HFFc6 (cell line): ENCODE measurements at places on chromosomes 7 and 10. TPM values are rescaled to one million over a fixed set of nuclear protein-coding genes. Genes with fewer than 3 reads are reported as not detected.
A peak's percentile ranks its signal among the peaks of the same experiment; 100 is the strongest.

- H3K36me3 ChIP-seq = no peaks in the 10 kb centered on the region
- H3K27me3 ChIP-seq = no peaks in the 10 kb centered on the region; the same call in none of the 2 replicates
- peaks cover 39% of the 10 kb centered on the region for H3K4me1 ChIP-seq
- H3K4me3 ChIP-seq = no peak overlapping the region
- H3K27ac ChIP-seq = no peak overlapping the region
Measured at GRCh38 chr10:114642729-114643128, 15.3 kb downstream of the ABLIM1 start.

DNA sequence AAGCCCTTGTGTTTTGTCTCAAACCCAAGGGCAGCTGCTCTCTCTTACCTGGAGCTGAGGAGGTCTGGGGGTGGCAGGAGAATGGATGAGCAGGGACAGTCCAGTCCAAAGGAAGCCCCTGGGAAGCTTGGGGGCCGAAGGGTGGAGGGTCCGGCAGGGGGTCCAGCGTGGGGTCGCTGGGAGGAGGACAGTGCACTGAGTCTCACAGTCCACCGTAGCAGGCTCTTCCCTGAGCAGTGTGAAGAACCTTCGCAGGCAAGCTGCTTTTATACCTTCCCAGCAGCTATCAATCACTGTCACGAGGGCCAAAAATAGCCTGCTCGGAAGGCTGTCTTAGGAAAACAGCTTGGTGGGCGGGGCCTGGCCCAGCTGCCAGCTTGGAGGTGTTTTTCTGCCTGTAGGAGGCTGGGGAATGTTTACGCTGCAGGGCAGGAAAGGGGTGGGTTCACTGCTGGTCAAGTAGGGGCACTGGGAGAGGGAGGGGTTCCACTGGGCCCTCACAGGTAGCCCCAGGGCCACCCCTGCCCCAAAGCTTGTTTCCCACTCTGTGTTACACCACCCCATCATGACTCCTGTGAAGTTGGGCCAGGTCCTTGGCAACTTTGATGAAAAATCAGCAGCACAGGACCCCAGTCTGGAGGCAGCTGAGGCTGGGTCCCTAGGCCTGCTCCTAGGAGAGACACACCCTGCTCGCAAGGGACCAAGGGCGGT, at the start of gene DEPP1:
Gene DEPP1, minus strand, starts transcription at position 240 of the 711 bp plus-strand sequence. CDS start 779 bp downstream, outside the sequence.
- H3K4me1 ChIP-seq = peaks cover 54% of the 10 kb centered on the region
- H3K27me3 ChIP-seq = no peaks in the 10 kb centered on the region
- no peaks in the 10 kb centered on the region for H3K36me3 ChIP-seq

DNA sequence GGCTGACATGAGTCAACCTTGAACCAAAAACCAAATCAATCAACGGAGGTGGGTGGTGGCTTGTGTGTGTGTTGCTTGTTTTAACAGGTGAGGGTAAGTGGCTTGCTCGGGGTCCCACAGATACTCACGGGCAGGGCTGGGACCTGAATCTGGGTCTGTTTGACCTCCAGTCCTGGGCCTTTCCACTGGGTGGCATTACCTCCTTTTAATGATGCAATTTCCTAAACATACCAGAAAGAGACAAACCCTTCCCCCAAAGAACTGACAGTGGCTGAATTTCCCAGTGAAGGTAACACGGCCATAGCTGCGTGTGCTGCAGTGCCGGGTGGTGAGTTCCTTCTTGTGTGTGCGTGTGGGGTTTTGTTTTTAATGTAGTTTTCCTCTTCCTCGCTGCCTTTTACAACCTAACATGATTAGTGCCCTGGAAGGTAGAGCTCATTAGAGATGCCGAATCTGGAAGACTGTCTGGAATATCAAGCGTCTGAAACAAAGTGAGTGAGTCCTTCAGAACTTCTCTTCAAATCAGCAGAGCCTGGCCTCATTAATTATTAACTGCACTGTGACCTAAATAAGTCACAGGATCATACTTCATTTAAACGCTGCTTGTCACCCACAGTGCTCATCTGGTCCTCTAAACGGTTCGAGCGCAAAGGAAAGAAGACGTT, 166.1 kb upstream of the TCERG1L start:
- no peak overlapping the region for H3K4me3 ChIP-seq
- H3K4me1 ChIP-seq = no peaks in the 10 kb centered on the region
- no peak overlapping the region for H3K27ac ChIP-seq
- no peaks in the 10 kb centered on the region; the same call in 1 of the 2 replicates for H3K27me3 ChIP-seq

GRCh38 chr10:24865783-24866182, 86.6 kb downstream of the PRTFDC1 start:
- peaks cover 11% of the 10 kb centered on the region for H3K36me3 ChIP-seq
- H3K4me3 ChIP-seq = peak overlapping the region; percentile 39
- no peak for DNase-seq
- H3K27me3 ChIP-seq = no peaks in the 10 kb centered on the region
- peaks cover 73% of the 10 kb centered on the region for H3K4me1 ChIP-seq

TDRD1 gene
- not detected in 3 replicates for total RNA-seq

DNA sequence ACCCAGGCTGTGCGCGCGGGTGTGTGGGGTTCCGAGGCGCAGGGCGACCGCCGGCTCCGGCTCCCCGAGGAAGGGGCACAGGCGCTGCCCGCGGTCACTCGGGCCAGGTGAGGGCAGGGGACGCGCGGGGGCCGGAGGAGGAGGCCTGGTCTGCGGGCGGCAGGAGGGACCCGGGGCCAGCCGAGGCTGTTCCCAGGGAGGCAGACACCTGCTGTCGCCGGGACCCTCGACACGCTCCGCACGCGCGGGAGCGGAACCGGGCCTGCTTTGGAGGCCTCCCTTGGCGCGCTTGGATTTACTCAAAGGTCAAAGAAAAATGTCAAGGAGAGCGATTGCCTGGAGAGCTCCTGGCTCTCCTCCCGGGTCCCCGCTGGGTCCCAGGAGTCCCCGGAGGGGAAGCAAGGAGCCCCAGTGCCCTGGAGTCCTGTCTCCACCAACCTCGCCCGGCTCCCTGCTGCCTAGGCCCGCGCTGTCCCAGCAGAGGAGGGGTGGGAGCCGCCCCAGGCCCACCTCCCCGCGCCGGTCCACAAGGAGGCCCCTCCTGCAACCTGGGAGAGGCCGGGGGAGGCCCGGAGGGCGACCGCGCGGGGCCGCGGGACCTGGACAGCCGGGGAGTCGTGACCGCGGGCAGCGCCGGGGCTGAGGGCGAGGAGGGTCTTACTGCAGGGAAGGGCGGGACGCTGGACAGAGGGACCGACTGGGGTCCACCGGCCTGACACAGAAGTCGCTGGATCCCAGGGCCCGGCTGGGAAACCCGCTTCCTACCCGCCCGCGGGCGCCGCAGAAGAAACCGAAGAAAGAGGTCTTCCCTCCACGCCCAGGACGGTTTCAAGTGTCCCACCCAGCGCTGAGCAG, 348.9 kb downstream of the DNAJB6 start:
- H3K4me1 ChIP-seq = no peaks in the 10 kb centered on the region
- H3K4me3 ChIP-seq = no peak overlapping the region
- DNase-seq = no peak

- no peaks in the 10 kb centered on the region for H3K36me3 ChIP-seq
- DNase-seq = no peak
- H3K4me1 ChIP-seq = peaks cover 40% of the 10 kb centered on the region
- H3K27ac ChIP-seq = no peak overlapping the region
- no peaks in the 10 kb centered on the region for H3K27me3 ChIP-seq
Measured at GRCh38 chr10:88097092-88097516, 233.7 kb downstream of the PTEN start.

AGR3 gene
- total RNA-seq = not detected in 3 replicates

DNA sequence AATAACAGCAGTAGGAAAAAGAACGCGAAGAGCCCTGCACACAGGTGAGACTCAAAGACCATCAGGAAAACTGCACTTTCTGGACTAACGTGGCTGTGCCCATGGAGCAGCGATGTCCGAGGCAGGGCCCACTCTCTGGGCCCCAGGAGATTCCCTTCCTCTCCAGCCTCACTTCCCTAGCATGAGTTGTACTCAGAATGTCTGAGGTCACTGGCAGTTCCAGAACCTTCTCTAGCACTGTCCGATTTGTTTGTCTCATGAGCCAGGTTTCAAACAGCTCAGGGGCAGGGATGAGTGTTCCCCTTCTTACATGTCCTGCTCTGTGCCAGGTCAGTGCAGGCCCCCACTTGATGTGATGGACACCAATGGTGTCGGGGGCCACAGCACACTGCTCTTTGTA, 484.2 kb downstream of the PTPRN2 start:
- peaks cover 5% of the 10 kb centered on the region for H3K36me3 ChIP-seq
- DNase-seq = no peak
- H3K27ac ChIP-seq = no peak overlapping the region
- H3K27me3 ChIP-seq = no peaks in the 10 kb centered on the region; the same call in none of the 2 replicates
- H3K4me3 ChIP-seq = no peak overlapping the region

RBP3 gene
- not detected in 3 replicates for total RNA-seq

DNA sequence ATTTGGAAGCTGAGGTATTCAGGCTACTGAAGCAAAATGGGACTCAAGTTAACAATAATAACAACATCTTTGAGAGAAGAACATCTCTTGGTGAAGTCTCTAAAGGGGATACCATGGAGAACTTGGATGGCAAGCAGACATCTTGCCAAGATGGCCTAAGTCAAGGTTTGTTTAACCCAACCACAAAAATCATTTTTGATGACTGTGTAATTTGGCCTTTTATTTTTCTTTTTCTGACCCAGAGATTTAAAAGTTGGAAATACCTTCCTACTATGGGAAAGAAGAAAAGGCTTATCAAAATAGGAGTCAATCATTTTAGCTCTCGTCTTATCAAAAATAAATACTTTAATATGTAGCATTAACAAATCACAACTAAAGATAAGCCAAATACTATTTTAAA, 72.4 kb downstream of the PON1 start:
- H3K27me3 ChIP-seq = no peaks in the 10 kb centered on the region
- no peak overlapping the region for H3K27ac ChIP-seq
- DNase-seq = no peak
- H3K36me3 ChIP-seq = no peaks in the 10 kb centered on the region

GRCh38 chr10:42111076-42111475, 527.3 kb downstream of the ZNF33B start:
- H3K27ac ChIP-seq = no peak overlapping the region
- no peak overlapping the region for H3K4me3 ChIP-seq
- DNase-seq = no peak
- H3K36me3 ChIP-seq = no peaks in the 10 kb centered on the region
- no peaks in the 10 kb centered on the region for H3K27me3 ChIP-seq

DNA sequence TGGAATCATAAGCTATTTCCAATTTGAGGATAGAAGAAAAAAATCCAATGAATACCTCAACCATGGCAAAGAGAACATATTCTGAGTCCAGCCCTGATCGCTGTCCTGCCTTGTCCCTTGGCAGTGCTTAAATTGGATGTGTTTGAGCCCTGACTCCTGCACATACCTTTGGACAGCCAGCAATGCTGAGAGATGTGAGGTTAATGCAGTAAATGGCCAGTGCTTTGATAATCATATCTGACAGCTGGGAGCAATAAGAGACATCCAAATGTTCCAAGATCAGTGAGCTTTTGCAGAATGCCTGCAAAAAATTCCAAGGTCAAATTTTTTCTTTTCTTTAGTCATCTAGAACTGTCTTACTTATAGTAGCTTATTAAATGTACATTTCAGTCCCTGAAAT, 80.1 kb upstream of the LRRC17 start:
- H3K4me1 ChIP-seq = peaks cover 66% of the 10 kb centered on the region
- peaks cover 13% of the 10 kb centered on the region for H3K36me3 ChIP-seq
- H3K27ac ChIP-seq = no peak overlapping the region
- no peaks in the 10 kb centered on the region; the same call in 1 of the 2 replicates for H3K27me3 ChIP-seq
- no peak for DNase-seq

- H3K27me3 ChIP-seq = peaks cover 15% of the 10 kb centered on the region
- no peaks in the 10 kb centered on the region; the same call in 1 of the 2 replicates for H3K4me1 ChIP-seq
- H3K4me3 ChIP-seq = no peak overlapping the region
- DNase-seq = no peak
Measured at GRCh38 chr10:114081911-114082583, 38.4 kb downstream of the ADRB1 start.

ATG9B gene
- total RNA-seq = 0.22 to 0.24 TPM in 2 of 3 replicates, not detected in the other

DNA sequence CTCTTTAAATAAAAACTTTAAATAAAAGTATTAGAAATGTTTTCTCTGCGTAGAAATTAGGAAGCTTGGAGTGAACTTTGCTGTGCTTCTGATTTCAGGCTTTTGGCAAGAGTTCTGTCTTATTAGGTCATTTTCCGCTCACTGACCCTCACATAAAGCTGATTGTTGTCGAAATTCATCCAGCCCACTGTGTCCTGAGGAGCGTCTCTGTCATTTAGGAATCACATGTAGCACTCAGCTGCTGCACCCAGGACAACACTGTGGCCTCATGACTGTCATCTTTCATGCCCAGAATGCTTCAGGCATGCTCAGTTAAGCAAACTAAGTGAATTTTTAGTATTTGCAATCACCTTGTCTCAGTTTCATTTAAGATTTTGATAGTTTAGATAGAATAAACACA, 57.8 kb upstream of the MSRB2 start:
- no peaks in the 10 kb centered on the region for H3K4me1 ChIP-seq
- H3K36me3 ChIP-seq = no peaks in the 10 kb centered on the region
- H3K27me3 ChIP-seq = no peaks in the 10 kb centered on the region; the same call in none of the 2 replicates
- DNase-seq = no peak

GRCh38 chr10:58888957-58889356, 287.5 kb upstream of the PHYHIPL start:
- no peaks in the 10 kb centered on the region for H3K36me3 ChIP-seq
- H3K27me3 ChIP-seq = no peaks in the 10 kb centered on the region
- H3K4me1 ChIP-seq = peaks cover 17% of the 10 kb centered on the region
- no peak overlapping the region for H3K27ac ChIP-seq
- H3K4me3 ChIP-seq = no peak overlapping the region

PIK3AP1 gene
- not detected in 2 replicates for total RNA-seq

URGCP gene
- total RNA-seq = 40.3 to 47.5 TPM (median 41.4 TPM) in 3 replicates

NEUROD6 gene
- total RNA-seq = not detected in 3 replicates

- H3K27me3 ChIP-seq = peaks cover 14% of the 10 kb centered on the region
- DNase-seq = no peak
- H3K36me3 ChIP-seq = no peaks in the 10 kb centered on the region
- H3K4me1 ChIP-seq = peaks cover 37% of the 10 kb centered on the region
- no peak overlapping the region for H3K4me3 ChIP-seq
Measured at GRCh38 chr10:47028466-47028865, 117.2 kb downstream of the PTPN20 start.

GNG11 gene
- total RNA-seq = 24.0 to 30.6 TPM (median 26.0 TPM) in 3 replicates

GRCh38 chr7:27082171-27082570, 13.6 kb downstream of the HOXA1 start:
- peaks cover 24% of the 10 kb centered on the region for H3K4me1 ChIP-seq
- H3K36me3 ChIP-seq = no peaks in the 10 kb centered on the region
- H3K27ac ChIP-seq = no peak overlapping the region
- DNase-seq = no peak
- no peak overlapping the region for H3K4me3 ChIP-seq

- no peak for DNase-seq
- no peak overlapping the region for H3K27ac ChIP-seq
- peaks cover 7% of the 10 kb centered on the region for H3K4me1 ChIP-seq
Measured at GRCh38 chr10:109239371-109239770, 683.9 kb downstream of the XPNPEP1 start.

SPDYE2 gene
- not detected in 3 replicates for total RNA-seq

PRKG1 gene
- 9.3 and 11.1 TPM in 2 replicates for total RNA-seq

- DNase-seq = no peak
- no peaks in the 10 kb centered on the region for H3K4me1 ChIP-seq
- no peak overlapping the region for H3K4me3 ChIP-seq
- H3K36me3 ChIP-seq = no peaks in the 10 kb centered on the region
Measured at GRCh38 chr7:133207687-133208086, 45.2 kb upstream of the EXOC4 start.

DNA sequence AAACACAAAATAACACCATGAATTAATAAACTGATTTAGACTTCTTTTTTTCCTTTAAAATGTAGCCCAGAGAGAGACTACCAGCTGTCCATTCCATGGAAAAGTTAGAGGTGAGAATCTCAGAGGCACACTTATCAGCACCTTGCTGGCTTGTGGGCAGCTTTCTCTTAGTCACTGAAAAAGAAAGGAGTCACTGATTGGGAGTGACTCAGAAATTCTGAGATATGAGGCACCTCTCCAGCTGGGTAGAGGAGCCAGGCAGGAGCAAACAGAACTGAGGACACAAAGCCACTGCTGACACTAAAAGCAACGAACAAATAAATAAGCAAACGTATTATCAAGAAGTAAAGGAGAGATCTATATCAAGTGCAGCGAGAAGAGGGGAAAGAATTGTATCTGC, 310.6 kb downstream of the PARD3 start:
- H3K4me3 ChIP-seq = no peak overlapping the region
- 0 out of 2 replicates have a peak, but pooled peaks cover 4% of the 10 kb centered on the region for H3K36me3 ChIP-seq
- DNase-seq = peak; percentile 42
- H3K27ac ChIP-seq = no peak overlapping the region; the same call in 1 of the 2 replicates
- H3K27me3 ChIP-seq = no peaks in the 10 kb centered on the region; the same call in 1 of the 2 replicates
